ENCODE measurements at places on chromosomes 6 and 20. TPM values are rescaled to one million over a fixed set of nuclear protein-coding genes. Genes with fewer than 3 reads are reported as not detected.
A peak's percentile ranks its signal among the peaks of the same experiment; 100 is the strongest.

GRCh38 chr20:43983359-43983758, 68.7 kb downstream of the TOX2 start:
- H3K27me3 ChIP-seq = no peaks in the 10 kb centered on the region
- no peaks in the 10 kb centered on the region for H3K36me3 ChIP-seq
- H3K4me1 ChIP-seq = no peaks in the 10 kb centered on the region
- H3K4me3 ChIP-seq = no peak overlapping the region
- H3K27ac ChIP-seq = no peak overlapping the region
- DNase-seq = peak; percentile 55

Gene MYCT1
- total RNA-seq = not detected

GRCh38 chr6:43475516-43475915, 1.9 kb upstream of the TJAP1 start:
- no peaks in the 10 kb centered on the region for H3K27me3 ChIP-seq
- 0 out of 3 replicates have a peak, but pooled peaks cover 4% of the 10 kb centered on the region for H3K36me3 ChIP-seq
- DNase-seq = no peak
- no peak overlapping the region for H3K27ac ChIP-seq
- no peak overlapping the region for H3K4me3 ChIP-seq
- H3K4me1 ChIP-seq = no peaks in the 10 kb centered on the region

DNA sequence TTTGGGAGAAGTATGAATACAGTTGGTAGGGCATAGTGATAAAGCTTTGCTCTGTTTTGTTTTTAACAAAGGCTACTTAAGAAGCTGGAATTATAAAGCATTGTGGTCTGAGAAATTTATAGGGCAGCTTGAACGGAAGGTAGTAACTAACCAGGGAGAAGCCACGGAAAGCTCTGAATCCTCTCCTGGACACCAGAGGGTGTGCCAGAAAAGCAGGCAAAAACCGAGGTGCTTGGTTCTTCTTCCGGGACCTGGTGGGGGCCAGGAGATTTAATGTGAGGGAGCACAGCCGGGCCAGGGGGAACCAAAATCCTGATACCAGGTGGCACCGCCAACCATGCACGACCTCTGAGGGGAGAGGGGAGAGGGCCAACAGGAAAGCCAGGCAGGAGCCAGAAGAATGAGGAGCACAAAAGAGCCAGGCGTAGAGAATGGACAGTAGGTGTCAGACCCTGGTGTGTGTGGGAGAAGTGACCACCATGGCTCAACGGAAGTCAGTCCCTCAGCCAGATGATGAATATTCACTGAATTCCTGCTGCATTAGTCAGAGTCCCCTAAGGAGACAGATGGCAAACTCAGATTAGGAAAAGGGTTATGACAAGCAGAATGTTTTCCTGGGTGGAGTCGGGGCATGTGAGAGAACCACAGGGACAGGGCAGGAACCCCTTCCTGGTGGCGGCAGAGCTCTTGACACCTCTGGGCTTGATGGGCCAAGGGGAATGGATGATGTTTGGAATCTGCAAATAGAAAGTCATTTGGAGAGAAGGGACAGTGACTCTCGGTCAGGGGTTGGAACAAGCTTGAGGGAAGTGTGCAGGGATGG, 262.3 kb downstream of the ZNF217 start:
- no peaks in the 10 kb centered on the region for H3K36me3 ChIP-seq
- H3K4me3 ChIP-seq = no peak overlapping the region
- peak overlapping the region; percentile 82 for H3K27ac ChIP-seq
- H3K4me1 ChIP-seq = peaks cover 13% of the 10 kb centered on the region

- peaks cover 87% of the 10 kb centered on the region for H3K4me1 ChIP-seq
- no peak overlapping the region for H3K4me3 ChIP-seq
- H3K36me3 ChIP-seq = no peaks in the 10 kb centered on the region
- no peak for DNase-seq
Measured at GRCh38 chr20:62486484-62486883, 10.7 kb upstream of the GATA5 start.

- peak; percentile 12 for DNase-seq
- H3K27ac ChIP-seq = no peak overlapping the region
- peaks cover 2% of the 10 kb centered on the region for H3K27me3 ChIP-seq
- H3K36me3 ChIP-seq = no peaks in the 10 kb centered on the region
- H3K4me1 ChIP-seq = no peaks in the 10 kb centered on the region
Measured at GRCh38 chr6:85756982-85757381, 114.3 kb upstream of the SYNCRIP start.

Gene CCN2
- total RNA-seq = 0.40 TPM

GRCh38 chr6:77474286-77474956, 11.1 kb upstream of the HTR1B start:
- no peaks in the 10 kb centered on the region for H3K27me3 ChIP-seq
- H3K4me3 ChIP-seq = no peak overlapping the region
- H3K27ac ChIP-seq = no peak overlapping the region

Gene LAMA4
- 1.1 TPM for total RNA-seq

- H3K36me3 ChIP-seq = no peaks in the 10 kb centered on the region
- no peaks in the 10 kb centered on the region for H3K4me1 ChIP-seq
- H3K4me3 ChIP-seq = no peak overlapping the region
Measured at GRCh38 chr6:109870089-109870410, 108.1 kb upstream of the GPR6 start.

DNA sequence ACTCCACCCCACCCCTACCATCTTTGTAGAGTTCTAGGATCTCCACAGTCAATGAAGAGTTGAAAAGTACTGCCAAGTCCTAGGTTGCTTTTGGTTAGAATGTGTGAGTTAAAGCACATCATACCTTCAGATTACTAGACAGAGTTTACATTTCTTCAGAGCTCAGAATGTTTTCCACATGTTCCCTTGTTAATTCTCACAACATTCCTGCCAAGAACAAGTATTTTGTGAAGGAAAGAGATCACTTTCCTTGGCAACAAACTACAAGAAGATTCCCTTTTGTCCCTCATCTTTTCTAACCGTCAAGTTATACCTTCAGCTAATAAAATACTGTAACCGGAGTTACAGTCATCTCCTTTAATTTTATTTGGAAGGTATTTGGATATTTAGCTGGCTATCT, 266.8 kb downstream of the ZFAND3 start:
- 0 out of 3 replicates have a peak, but pooled peaks cover 3% of the 10 kb centered on the region for H3K36me3 ChIP-seq
- no peak for DNase-seq
- no peak overlapping the region for H3K27ac ChIP-seq
- H3K4me1 ChIP-seq = peaks cover 5% of the 10 kb centered on the region
- H3K4me3 ChIP-seq = no peak overlapping the region
- no peaks in the 10 kb centered on the region for H3K27me3 ChIP-seq

- H3K4me1 ChIP-seq = no peaks in the 10 kb centered on the region
- no peak for DNase-seq
- no peaks in the 10 kb centered on the region for H3K36me3 ChIP-seq
- no peak overlapping the region for H3K27ac ChIP-seq
Measured at GRCh38 chr20:6282642-6283041, 159.8 kb upstream of the FERMT1 start.

DNA sequence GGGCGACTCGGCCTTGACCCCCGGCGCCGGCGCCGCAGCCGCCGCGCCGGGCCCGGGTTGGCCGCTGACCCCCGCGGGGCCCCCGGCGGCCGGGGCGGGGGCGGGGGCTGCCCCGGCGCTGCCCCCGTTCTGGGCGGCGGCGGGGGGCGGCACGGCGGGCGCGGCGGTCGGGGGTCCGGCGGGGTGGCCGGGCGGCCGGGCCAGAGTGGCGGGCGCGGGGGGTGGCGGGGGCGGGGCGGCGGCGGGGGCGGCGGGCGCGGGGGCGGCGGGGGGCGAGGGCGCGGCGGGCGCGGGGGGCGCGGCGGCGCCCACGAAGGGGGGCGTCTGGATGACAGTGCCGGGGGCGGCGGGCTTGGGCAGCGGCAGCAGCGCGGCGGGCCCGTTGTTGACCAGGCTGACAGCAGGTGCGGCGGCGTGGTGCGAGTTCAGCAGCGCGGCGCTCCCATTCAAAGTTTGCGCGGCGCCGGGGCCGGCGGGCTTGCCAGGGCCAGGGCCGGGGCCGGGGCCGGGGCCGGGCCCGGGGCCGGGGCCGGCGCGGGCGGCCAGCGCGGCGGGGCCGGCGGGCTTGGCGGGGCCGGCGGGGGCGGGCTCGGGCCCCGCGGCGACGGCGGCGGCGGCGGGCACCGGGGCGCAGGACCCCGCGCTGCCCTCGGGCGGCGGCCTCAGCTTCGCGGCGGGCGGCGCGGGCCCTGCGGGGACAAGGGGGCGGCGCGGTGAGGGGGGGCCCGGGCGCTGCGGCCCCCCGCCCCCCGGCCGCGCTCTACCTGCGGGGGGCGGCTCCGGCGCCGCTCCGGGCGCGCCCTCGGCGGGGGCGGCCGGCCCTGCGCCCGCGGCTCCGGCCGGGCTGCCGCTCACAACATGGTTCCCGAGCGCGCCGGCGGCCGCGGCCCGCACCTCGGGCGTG, 659 bp downstream of the TAF4 start:
- peaks cover 19% of the 10 kb centered on the region for H3K4me1 ChIP-seq
- H3K4me3 ChIP-seq = peak overlapping the region; percentile 64
- peak overlapping the region; percentile 74 for H3K27ac ChIP-seq
- H3K36me3 ChIP-seq = peaks cover 35% of the 10 kb centered on the region
- peak; percentile 23 for DNase-seq

GRCh38 chr20:36835453-36836198, 40.3 kb upstream of the TLDC2 start:
- no peaks in the 10 kb centered on the region for H3K27me3 ChIP-seq
- peak overlapping the region; percentile 91 for H3K27ac ChIP-seq
- peaks cover 61% of the 10 kb centered on the region for H3K36me3 ChIP-seq
- DNase-seq = peak; percentile 100

GRCh38 chr20:13286607-13287006, 65.5 kb downstream of the ISM1 start:
- no peak overlapping the region for H3K4me3 ChIP-seq
- DNase-seq = no peak
- H3K27me3 ChIP-seq = no peaks in the 10 kb centered on the region
- no peaks in the 10 kb centered on the region for H3K36me3 ChIP-seq
- H3K27ac ChIP-seq = no peak overlapping the region

DNA sequence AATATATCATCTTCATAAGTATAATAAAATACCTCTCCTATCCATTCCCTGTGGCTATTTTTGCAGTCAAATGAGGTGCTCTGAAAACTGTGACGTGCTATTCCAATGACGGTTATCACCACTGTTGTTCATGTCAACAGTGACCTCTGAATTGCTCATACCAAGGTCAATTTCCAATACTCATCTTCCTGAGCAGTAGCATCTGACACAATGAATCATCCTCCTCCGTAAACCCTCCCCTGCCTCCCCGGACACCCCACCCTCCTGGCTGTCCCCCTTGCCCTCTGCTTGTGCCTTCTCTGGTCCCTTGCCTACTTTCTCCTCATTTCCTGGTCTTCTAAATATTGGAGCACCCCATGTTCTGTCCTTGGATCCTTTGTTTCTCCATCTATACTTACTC, 77.7 kb upstream of the SLC22A23 start:
- H3K27ac ChIP-seq = no peak overlapping the region
- H3K4me3 ChIP-seq = no peak overlapping the region
- H3K4me1 ChIP-seq = no peaks in the 10 kb centered on the region
- no peak for DNase-seq
- peaks cover 55% of the 10 kb centered on the region for H3K27me3 ChIP-seq

Gene SERINC1
- 34.3 TPM for total RNA-seq

DNA sequence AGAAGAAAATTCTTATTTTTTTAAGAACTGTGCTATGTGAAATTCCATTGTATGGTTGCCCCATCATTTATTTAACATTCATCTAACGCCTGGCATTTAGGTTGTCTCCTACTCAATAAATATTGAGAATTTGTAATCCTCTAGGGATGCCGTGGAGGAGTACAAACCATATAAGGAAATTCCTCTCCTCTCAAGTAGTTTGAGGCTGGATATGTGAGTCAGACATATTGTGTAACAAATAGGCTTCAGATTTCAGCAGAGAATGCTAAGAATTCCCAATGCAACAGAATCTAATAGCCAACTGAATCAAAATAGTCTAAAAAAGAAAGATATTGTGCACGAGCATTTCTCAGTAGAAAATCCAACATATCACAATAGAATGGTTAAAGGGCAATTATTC, 174.7 kb downstream of the OTOR start:
- DNase-seq = no peak
- H3K4me1 ChIP-seq = no peaks in the 10 kb centered on the region
- H3K36me3 ChIP-seq = no peaks in the 10 kb centered on the region
- no peak overlapping the region for H3K27ac ChIP-seq
- no peaks in the 10 kb centered on the region for H3K27me3 ChIP-seq

DNA sequence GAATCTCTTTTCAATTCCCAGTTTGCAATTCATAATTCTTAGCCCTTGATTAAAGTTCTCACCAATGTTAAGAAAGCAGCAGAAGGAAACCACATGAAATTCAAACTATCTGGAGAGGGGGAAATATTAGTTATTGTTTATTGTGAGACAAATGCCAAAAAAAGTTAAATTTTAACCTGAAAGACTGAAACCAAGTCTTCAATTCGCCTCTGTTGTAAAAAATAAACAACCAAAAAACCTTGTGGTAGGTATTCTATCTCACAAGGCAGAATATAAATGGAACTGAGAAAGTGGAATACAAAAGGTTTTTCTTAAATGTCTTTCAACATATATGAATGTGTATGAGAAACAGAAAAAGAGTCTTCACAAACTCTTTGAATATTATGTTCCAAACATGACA, 24.8 kb downstream of the TMX4 start:
- H3K4me1 ChIP-seq = no peaks in the 10 kb centered on the region
- DNase-seq = no peak
- H3K27ac ChIP-seq = no peak overlapping the region
- H3K4me3 ChIP-seq = no peak overlapping the region

- H3K27ac ChIP-seq = no peak overlapping the region
- no peaks in the 10 kb centered on the region for H3K36me3 ChIP-seq
- no peak overlapping the region for H3K4me3 ChIP-seq
- H3K27me3 ChIP-seq = peaks cover 13% of the 10 kb centered on the region
- H3K4me1 ChIP-seq = no peaks in the 10 kb centered on the region
Measured at GRCh38 chr6:21885532-21886114, 292.1 kb downstream of the SOX4 start.

DNA sequence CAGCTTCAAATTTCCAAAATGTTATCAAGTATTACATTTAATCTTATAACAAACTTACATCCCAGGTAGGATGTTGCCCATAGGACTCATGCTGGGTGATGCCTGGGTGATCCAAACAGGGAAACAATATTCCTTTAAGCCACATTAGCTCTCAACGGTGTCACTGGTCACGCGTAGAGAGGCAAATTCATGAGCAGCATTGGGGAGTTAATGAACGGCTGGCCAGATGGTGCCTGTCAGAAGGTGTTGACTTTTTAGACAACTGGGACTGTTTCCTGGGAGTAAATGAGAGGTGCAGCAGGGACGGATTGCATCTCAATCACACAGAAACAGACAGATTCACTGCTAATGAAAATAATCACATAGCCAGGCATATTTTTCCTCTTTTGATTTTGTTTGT, 83.3 kb upstream of the ID4 start:
- H3K27me3 ChIP-seq = no peaks in the 10 kb centered on the region
- no peak for DNase-seq
- no peaks in the 10 kb centered on the region for H3K4me1 ChIP-seq
- H3K4me3 ChIP-seq = no peak overlapping the region
- H3K36me3 ChIP-seq = no peaks in the 10 kb centered on the region

DNA sequence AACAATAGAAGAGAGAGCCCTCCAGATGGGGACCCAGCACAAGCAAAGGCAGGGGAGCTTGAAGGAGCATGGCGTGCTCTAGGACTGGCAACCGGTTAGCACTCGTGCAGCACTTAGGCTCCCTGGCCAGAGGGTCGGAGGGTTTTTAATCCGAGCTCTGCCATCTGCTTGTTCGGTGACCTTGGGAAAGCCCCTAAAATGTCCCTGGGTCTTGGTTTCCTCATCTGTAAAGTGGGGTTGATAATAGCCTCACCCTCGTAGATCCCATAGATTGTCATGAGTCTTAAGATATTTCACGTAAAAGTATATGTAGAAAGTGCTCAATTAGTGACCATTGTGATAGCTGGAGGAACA, 16.6 kb upstream of the HCK start:
- H3K27me3 ChIP-seq = peaks cover 6% of the 10 kb centered on the region
- no peak overlapping the region for H3K27ac ChIP-seq
- H3K36me3 ChIP-seq = no peaks in the 10 kb centered on the region
- H3K4me3 ChIP-seq = no peak overlapping the region
- no peak for DNase-seq

- no peak for DNase-seq
- H3K27me3 ChIP-seq = no peaks in the 10 kb centered on the region
- H3K27ac ChIP-seq = no peak overlapping the region
- H3K4me1 ChIP-seq = no peaks in the 10 kb centered on the region
Measured at GRCh38 chr6:9507136-9507895, 907.6 kb downstream of the TFAP2A start.

Data from K562 (cell line).